ENCODE measurements at places on chromosomes 1 and 21. TPM values are rescaled to one million over a fixed set of nuclear protein-coding genes. Genes with fewer than 3 reads are reported as not detected.

Gene SELENBP1
- total RNA-seq, result 6.2 TPM

Gene ADAM15
- 64.6 TPM for total RNA-seq

Gene OR2L5
- not detected for total RNA-seq

Gene HLX
- total RNA-seq, result 5.0 TPM

Gene RAB29
- 13.0 TPM for total RNA-seq

Gene UMODL1
- total RNA-seq, result not detected

Gene FAM72C
- 6.1 TPM for total RNA-seq

Gene LCE2A
- total RNA-seq, result not detected

Gene LMX1A
- total RNA-seq, result not detected

Gene COL24A1
- total RNA-seq, result 0.03 TPM

Gene THEM5
- not detected for total RNA-seq

Gene C1orf35
- 33.2 TPM for total RNA-seq

Gene PLA2G2C
- not detected for total RNA-seq
